Cerebellar cortex (tissue), 1 donor: ENCODE measurements at places on chromosomes 2 and 18.

DNA sequence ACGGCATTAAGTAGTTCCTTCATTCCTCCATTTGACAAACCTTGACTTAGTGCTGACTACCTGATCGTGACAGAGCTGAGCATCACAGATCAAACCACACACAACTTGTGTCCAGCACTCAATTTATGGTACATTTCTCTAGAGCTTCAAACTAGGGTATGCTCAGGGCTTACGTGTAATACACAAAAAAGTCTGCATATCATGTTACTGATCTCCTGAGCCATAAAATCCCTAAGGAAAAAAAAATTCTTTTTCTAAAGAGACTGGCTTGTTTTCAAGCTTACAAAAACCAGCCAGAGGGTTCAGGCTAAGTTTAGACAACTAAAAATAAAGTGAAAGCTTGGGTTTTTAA is 88.0 kb upstream of the ALKAL2 start:
- no peak for DNase-seq

- DNase-seq = peak; percentile 43
Measured at GRCh38 chr2:1546023-1546591, 132.8 kb downstream of the TPO start.

- no peak for DNase-seq
Measured at GRCh38 chr2:172013396-172013795, 13.6 kb downstream of the METAP1D start.

DNA sequence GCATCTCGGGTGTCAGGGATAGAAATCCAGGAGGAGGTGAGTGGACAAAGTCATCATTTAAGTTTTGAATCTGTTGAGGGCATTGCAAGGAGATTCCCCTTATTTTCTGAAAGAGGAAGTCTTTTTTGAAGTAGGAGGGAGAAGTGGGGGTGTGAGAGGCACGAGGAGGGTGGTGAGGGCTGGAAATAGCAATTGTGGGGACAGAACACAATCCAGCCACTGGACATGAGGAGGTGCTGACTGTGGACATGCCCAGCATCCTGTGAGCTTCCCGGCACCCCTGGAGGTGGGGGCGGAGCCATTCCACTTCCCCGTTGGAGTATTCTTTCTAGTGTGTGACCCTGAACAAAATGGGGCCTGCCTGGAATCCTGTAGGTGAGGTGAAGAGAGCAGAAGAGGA is 310.7 kb upstream of the EPAS1 start:
- DNase-seq = no peak

- DNase-seq = no peak
Measured at GRCh38 chr2:38174646-38175423, 98.9 kb upstream of the CYP1B1 start.
